ENCODE measurements at places on chromosomes 6 and 20.
A peak's percentile ranks its signal among the peaks of the same experiment; 100 is the strongest.

- H3K36me3 ChIP-seq, result no peaks in the 10 kb centered on the region
- peaks cover 9% of the 10 kb centered on the region for H3K27me3 ChIP-seq
- peak overlapping the region; percentile 97 for H3K4me3 ChIP-seq
- peak; percentile 52 for DNase-seq
- peak overlapping the region; percentile 97 for H3K27ac ChIP-seq
Measured at GRCh38 chr6:26032340-26033084, 54.7 kb upstream of the HFE start.

GRCh38 chr6:78947962-78948361 is 80.6 kb downstream of the IRAK1BP1 start:
- no peaks in the 10 kb centered on the region for H3K27me3 ChIP-seq
- no peaks in the 10 kb centered on the region for H3K4me1 ChIP-seq
- DNase-seq, result no peak
- peaks cover 72% of the 10 kb centered on the region for H3K36me3 ChIP-seq
- H3K27ac ChIP-seq, result no peak overlapping the region

DNA sequence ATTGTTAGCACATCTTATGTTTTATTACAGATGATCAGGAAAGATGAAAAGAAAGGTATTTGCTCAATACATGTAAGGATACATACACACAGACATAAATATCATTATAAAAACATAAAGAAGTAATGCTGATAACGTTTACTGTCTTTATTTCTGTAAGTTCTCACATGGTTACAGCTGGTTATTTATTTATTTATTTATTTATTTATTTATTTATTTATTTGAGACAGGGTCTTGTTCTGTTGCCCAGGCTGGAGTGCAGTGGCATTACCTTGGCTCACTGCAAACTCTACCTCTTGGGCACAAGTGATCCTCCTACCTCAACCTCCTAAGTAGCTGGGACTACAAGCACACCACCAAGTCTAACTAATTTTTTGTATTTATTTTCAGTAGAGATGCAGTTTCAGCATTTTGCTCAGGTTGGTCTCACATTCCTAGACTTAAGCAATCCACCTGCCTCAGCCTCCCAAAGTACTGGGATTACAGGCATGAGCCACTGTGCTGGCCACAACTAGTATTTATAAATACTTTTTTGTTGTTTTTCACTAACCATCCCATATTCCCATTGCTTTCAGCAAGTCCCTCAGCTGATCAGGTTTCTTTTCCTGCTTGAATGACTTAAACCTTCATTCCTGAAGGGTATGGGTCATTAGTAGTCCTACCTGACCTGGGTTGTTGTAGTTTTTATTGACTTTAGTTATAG is 35.8 kb downstream of the HLA-B start:
- peaks cover 7% of the 10 kb centered on the region for H3K36me3 ChIP-seq
- no peaks in the 10 kb centered on the region for H3K4me1 ChIP-seq
- no peak overlapping the region for H3K27ac ChIP-seq
- no peak for DNase-seq

DNA sequence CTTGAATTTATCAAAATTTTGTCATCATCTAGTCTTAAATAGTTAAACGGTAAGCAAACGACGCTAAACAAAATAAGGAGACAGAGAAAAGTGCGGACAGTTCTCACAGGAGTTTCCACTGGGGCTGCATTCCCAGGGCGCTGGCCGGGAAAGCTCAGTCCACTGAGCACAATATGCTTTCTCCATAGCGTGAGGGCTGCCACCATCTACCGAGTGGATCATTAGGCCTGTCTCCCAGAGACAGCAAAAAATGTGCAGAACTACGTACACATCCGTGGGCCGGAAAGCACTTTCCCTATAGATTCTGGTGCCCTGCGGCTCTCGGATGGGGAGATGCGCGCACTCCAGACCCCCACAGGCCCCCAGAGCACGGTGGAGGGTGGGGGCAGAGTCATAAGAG is 84.9 kb downstream of the THBS2 start:
- H3K27ac ChIP-seq, result no peak overlapping the region
- H3K27me3 ChIP-seq, result peaks cover 10% of the 10 kb centered on the region
- DNase-seq, result no peak
- H3K36me3 ChIP-seq, result no peaks in the 10 kb centered on the region

DNA sequence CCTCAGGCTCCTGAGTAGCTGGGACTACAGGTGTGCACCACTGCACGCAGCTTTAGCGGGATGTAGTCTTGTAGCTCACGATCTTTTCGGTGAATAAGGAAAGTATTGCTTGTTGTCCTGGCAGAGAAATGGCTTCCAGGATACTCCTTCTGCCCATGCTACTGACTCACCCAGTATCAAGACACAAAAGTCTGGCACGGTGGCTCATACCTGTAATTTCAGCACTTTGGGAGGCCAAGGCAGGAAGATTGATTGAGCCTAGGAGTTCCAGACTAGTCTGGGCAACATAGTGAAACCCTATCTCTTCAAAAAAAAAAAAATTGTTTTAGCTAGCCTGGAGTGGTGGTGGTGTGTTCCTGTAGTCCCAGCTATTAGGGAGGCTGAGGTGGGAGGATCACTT is 40.9 kb upstream of the B4GALT5 start:
- DNase-seq, result no peak
- no peaks in the 10 kb centered on the region for H3K36me3 ChIP-seq
- H3K4me1 ChIP-seq, result peaks cover 9% of the 10 kb centered on the region
- H3K27me3 ChIP-seq, result no peaks in the 10 kb centered on the region
- H3K4me3 ChIP-seq, result no peak overlapping the region

GRCh38 chr20:59948212-59948611 is 8.0 kb downstream of the FAM217B start:
- H3K4me1 ChIP-seq, result peaks cover 12% of the 10 kb centered on the region
- peak overlapping the region; percentile 64 for H3K27ac ChIP-seq
- H3K4me3 ChIP-seq, result no peak overlapping the region
- no peak for DNase-seq
- no peaks in the 10 kb centered on the region for H3K27me3 ChIP-seq

GRCh38 chr20:58112017-58112781 is 116.3 kb downstream of the ANKRD60 start:
- no peak overlapping the region for H3K27ac ChIP-seq
- no peak overlapping the region for H3K4me3 ChIP-seq

DNA sequence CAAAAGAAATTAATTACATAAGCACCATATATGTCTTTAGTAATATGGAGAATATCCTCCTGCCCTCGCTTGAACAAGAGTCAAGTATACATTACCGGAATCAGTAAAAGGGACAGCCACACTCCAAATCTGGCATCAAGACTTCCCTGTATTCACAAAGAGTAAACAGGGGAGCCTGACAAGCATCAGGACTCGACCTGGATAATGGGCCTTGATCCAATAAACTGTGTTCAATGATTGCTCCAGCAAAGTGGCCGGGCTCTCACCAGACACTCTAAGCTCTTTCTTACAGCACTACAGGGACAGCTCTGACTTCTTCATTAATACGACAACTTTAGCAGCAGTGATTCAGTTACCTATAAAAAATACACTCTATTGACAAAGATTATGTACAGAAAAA is 307.9 kb upstream of the POU3F2 start:
- no peak for DNase-seq
- H3K4me3 ChIP-seq, result no peak overlapping the region
- H3K27me3 ChIP-seq, result no peaks in the 10 kb centered on the region
- no peaks in the 10 kb centered on the region for H3K4me1 ChIP-seq

- H3K36me3 ChIP-seq, result no peaks in the 10 kb centered on the region
- H3K27me3 ChIP-seq, result peaks cover 4% of the 10 kb centered on the region
- H3K27ac ChIP-seq, result no peak overlapping the region
- DNase-seq, result no peak
- H3K4me3 ChIP-seq, result no peak overlapping the region
- peaks cover 4% of the 10 kb centered on the region for H3K4me1 ChIP-seq
Measured at GRCh38 chr6:164097056-164097455, 682.5 kb downstream of the QKI start.

DNA sequence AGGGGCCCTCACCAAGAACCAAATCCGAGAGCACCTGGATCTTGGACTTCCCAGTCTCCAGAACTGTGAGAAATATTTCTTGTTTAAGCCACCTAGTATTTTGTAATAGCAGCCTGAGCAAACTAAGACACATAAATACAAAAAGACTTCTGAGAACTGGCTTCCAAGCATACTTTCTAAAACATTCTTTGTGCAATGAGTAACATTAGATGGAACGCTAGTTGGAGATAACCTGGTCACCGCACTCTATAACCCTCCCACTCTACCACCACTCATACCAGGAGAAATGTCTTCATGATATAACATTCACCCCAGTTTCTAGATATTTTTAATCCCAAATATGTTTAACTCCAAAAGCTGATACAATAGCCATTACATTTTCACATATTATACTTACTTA is 169.5 kb upstream of the THEMIS start:
- H3K27me3 ChIP-seq, result no peaks in the 10 kb centered on the region
- H3K27ac ChIP-seq, result no peak overlapping the region
- H3K36me3 ChIP-seq, result no peaks in the 10 kb centered on the region

GRCh38 chr20:46076806-46077205 is 13.0 kb downstream of the NCOA5 start:
- H3K27ac ChIP-seq, result no peak overlapping the region
- peaks cover 4% of the 10 kb centered on the region for H3K36me3 ChIP-seq
- H3K27me3 ChIP-seq, result no peaks in the 10 kb centered on the region

DNA sequence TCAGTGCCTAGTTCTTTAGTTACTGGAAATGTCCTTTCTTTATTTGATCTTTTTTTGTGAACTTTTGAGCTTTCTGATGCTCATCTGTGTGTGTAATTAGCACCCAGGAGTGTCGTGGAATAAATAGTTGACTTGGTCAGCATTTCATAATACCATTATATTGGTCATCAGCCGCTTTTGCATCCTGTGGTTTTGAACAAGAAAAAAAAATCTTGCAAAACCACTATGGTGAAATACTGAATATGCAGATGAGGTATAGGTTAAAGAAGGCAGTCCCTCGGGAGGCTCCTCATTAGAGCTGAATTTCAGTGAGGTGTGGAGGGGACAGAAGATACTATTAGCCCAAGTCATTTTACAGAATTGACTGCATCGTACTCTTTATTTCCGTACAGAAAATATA is 90.1 kb downstream of the FOXO3 start:
- H3K27me3 ChIP-seq, result no peaks in the 10 kb centered on the region
- peaks cover 55% of the 10 kb centered on the region for H3K4me1 ChIP-seq
- peak overlapping the region; percentile 8 for H3K4me3 ChIP-seq

DNA sequence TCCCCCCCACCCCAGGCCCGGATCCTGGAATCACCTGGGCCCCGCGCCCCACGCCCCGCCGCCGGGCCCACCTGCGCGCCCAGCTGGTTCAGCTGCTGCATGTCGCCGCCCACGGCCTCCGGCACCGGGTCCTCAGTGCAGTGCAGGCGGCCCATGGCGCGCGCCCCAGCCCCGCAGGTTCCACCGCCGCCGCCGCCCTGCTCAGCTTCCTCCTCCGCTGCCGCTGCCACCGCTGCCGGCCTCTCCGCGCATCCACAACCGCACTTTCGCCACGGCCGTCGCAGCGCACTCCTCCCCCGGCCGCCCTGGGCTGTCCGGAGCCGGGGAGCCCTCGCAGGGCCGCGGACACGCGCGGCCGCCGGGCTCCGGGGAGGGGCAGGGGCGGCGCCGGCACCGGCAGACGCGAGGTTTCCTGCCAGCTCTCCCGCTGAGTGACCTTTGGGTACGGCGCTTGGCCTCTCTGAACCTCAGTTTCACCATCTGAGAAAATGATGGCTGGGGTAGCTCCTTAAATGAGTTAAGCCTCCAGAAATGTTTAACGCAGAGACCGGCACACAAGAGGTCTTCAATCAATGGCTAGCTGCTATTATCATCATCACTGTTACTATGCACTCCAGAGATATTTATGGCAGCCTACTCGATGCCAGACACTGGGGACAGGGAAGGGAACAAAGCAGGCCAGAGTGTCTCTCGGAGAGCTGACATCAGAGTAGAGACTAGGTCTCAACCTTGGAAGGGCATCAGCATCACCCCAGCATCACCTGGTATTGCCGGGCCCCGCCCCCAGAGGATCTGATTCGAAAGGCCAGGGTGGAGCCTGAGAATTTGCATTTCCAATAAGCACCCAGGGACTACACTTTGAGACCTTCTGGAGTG is at the start of gene COMMD7:
Gene COMMD7, minus strand, starts transcription at position 231 of the 876 bp plus-strand sequence. Its CDS starts 76 bp downstream, at position 155.
- H3K4me1 ChIP-seq, result peaks cover 41% of the 10 kb centered on the region
- peak within 1 kb of the TSS; percentile 92 for H3K4me3 ChIP-seq
- peak within 1 kb of the TSS; percentile 98 for H3K27ac ChIP-seq

GRCh38 chr6:22026164-22026678 is 270.6 kb downstream of the PRL start:
- no peaks in the 10 kb centered on the region for H3K27me3 ChIP-seq
- H3K36me3 ChIP-seq, result no peaks in the 10 kb centered on the region
- no peaks in the 10 kb centered on the region for H3K4me1 ChIP-seq
- H3K4me3 ChIP-seq, result no peak overlapping the region
- no peak for DNase-seq

GRCh38 chr6:14542670-14543366 is 425.2 kb downstream of the CD83 start:
- no peaks in the 10 kb centered on the region for H3K36me3 ChIP-seq
- H3K4me3 ChIP-seq, result no peak overlapping the region

DNA sequence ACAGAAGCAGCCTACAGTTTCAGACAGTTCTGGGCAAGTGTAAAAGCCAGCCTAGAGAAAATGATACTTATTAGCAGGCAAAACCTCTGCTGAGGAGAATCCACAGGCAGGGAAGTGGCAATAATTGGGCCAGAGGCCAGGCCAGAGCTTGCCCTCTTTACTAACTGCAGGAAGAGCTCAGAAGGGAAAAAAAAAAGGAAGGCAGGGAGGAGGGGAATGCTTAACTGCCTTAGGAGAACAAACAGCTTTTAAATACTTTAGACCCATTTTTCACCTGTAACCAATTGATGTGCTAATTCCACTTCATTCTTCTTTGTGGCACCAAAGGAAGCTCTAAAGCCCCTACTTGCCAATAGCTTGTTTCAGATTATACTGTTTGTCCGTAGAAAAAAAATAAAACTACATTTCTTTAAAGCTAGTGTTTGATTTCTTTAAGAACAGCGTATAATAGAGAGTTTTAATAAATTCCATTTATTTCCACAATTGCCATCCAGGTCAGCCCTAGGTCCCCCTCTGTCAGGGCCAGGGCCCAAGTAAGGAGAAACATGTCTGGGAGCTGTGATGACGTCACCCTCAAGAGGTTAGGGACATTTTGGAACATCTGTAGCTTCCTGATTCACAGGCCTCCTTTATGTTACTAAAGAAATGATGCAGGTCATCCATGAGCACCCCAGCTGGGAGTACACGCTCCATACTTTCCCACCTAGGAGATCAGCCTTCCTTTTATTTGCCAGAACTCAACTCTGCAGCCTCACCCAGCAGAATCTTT is 384.3 kb downstream of the CDC5L start:
- peaks cover 3% of the 10 kb centered on the region for H3K27me3 ChIP-seq
- H3K27ac ChIP-seq, result no peak overlapping the region
- no peak overlapping the region for H3K4me3 ChIP-seq
- no peak for DNase-seq
- H3K4me1 ChIP-seq, result no peaks in the 10 kb centered on the region

DNA sequence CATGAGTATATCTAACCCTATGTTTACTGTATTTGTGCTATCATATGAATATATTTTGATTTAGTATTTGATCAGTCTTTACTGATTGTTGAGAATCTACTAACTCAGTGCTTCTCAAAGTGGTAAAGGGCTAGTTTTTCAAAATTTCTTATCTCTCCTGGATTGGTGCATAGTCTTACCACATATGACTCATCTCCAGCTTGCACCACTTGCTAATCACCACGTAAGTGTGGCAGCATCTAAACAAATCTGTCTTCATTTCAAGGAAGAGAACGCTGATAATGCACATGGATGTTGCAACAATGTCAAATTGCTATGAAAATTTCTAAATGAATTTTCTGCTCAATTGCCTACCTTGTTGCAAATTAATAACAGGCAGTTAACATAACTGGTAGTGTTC is 299.5 kb downstream of the PAX1 start:
- no peaks in the 10 kb centered on the region for H3K36me3 ChIP-seq
- H3K4me3 ChIP-seq, result no peak overlapping the region
- H3K27ac ChIP-seq, result no peak overlapping the region
- no peak for DNase-seq
- no peaks in the 10 kb centered on the region for H3K27me3 ChIP-seq
